ENCODE measurements at places on chromosomes 12 and 14. TPM values are rescaled to one million over a fixed set of nuclear protein-coding genes. Genes with fewer than 3 reads are reported as not detected.

DNA sequence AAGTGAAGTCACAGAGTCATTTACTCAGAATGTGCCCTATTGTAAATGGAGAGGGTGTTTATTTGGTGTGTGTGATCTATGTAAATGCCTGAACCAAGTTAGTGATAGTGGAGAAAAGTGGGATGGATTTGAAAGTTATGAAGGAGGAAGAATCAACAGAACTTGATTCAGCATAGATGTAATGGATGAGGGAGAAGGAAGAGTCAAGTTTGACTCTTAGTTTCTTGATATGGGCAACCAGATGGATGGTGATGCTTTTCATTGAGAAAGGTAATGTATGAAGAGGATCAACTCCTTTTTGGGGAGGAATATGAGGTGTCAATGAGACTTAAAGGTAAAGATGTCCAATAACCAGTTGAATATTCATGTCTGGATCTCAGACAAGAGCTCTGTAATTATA is 6.7 kb upstream of the MON2 start:
- DNase-seq: no peak

DNA sequence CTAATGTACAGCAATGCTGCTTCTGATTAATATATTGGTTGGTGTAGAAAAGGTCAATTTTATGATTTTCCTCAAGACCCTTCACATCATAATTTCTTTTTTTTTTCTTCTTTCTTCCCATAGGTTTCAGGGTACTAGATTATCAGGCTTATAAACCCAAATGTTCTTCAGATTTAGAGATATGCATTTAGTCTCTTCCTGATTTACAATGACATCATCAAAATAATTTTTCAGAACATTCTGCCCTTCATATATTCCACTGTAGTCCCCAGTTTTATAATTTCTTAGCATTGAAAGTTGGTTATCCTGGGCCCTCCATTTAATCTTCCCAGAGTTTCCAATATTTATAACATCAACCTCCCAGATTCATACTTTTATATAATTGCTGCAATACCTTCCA is 226.7 kb upstream of the LRFN5 start:
- no peak for DNase-seq

- no peak for DNase-seq
Measured at GRCh38 chr14:61365667-61366212, 44.4 kb downstream of the PRKCH start.

IAPP gene
- total RNA-seq: not detected

SLC8A3 gene
- 1.7 TPM for total RNA-seq

- DNase-seq: no peak
Measured at GRCh38 chr14:22176957-22177356, 412.1 kb downstream of the DAD1 start.

KRT7 gene
- total RNA-seq: 88.1 TPM

RBP5 gene
- total RNA-seq: 1.3 TPM

DNA sequence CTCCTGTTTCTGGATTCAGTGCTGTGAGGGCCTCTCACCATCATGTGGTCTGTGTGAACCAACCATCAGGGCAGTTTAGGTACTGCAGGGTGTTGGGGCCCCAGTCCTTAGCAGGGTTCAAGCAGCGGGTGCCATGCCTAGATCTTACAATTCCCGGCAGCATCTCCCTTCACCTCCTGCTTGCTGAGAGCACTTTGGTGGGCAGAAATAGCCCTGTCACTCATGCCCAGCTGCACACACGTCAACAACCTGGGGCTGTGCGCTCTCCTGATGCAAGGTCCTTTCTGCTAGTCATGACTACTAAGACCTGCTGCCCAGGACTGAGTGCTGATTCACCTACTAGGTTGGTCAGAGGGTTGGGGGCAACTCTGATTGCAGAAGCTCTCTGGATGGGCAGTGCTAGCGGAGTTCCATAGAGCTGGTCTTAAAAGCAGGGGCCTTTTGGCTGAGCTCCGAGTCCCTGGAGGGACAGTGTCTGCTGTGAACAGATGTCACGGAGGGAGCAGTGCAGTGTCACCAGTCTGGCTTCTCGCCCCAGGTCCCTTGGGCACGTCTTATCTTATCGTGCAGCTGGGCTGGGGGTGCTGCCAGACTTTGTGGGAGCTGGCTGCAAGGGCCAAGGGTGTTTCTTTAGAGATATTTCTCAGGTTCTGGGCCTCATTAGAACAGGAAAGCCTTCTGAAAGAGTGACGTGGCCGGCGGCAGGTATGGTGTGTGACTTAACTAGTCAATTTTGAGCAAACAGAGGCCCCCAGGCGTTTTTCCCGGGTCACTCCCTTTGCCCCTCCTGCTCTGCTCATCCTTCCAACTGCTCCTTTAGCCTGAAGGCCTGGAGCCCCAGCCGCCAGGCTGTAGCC is 71.8 kb downstream of the NINJ2 start:
- no peak for DNase-seq

DNA sequence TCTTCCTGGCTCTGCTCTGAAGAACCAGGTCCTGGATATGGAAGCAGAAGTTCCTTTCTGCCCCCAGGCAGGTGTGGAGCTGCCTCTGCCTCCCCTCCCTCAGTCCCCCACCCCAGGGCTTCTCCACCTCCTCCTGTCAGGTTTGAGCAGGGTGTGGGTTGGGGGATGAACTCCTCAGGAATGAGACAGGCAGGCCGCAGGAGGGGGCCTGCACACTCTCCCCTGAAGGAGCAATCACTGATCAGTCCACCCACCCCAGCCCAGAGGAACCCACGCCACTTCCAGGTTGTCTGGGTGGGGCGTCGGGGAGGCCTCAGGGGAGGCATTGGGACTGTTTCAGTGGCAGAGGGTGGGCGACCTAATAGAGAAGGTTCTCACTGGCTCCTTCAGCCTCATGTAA is 26.6 kb downstream of the FAIM2 start:
- DNase-seq: no peak
